ENCODE measurements at places on chromosomes 4 and X.

DNA sequence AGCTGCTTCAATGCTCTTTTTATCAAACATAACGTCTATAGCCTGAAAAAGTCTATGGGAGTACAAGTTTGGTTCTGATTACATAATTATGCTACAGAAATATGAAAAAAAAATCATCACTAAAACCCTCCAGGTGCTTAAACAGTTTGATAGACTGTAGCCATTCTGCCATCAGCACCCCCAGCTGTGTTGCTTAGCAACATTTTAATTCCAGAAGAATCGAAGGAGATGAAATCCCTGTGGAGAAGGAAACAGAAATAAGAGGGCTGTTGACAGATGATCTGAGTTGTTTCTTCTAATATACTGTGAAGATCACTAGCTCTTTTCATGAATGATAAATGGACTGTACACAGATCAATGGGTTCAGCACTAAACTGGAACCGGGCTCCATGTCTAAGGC lies 402.8 kb downstream of the AFF2 start:
- DNase-seq: no peak

DNA sequence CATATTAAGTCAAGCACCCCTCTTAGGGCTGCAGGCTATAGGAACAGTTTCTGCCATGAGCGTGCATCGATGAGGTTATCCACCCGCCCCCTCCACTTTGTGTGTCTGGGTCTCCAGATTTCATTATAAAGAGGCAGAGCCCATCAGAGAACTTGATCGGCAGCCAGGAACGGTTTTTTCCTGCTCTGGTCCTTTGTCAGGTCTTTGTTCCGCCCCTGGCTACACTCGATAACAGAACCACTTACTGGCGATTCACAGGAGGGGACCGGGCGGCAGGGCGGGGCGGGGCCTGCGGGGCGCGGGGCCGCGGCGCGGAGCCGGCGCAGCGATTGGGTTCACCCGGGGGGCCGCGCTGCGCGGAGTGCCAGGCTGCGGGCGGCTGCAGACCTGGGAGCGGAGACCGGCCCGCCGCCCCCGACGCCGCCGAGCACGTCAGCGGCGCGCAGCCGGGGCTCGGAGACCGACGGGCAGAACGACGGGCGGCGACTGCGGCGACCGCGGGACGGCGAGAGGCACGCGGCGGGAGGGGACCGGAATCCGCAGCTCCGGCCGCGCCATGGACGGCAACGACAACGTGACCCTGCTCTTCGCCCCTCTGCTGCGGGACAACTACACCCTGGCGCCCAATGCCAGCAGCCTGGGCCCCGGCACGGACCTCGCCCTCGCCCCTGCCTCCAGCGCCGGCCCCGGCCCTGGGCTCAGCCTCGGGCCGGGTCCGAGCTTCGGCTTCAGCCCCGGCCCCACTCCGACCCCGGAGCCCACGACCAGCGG lies at the start of gene SLC10A4:
TSS of gene SLC10A4 (plus strand) at position 338 of the 771 bp plus-strand sequence. CDS start at position 557, 219 bp downstream.
- DNase-seq: peak; percentile 33

DNA sequence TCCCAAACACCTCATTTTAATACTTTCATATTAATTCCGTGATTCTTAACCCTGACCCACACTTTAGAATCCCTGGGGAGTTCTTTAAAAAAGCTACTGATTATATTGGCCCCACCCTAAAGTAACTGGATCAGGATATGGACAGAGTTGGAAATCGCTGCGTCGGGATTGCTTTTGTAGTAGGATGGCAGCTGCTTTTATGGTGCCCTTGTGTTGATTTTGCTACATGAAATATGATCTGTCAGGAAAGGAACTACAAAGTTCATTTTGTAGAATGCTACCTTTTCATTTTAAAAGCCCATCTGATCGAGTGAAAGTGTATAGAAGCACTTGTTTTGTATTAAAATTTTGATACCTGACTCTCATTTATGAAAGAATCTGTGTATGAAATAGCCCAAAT lies 43.6 kb downstream of the TMEM131L start:
- DNase-seq: no peak

- DNase-seq: no peak
Observed at GRCh38 chrX:41273638-41274037, 60.3 kb upstream of the DDX3X start.

All from NCI-H2227 treated with DMSO at 0.1 percent for 48 hours (cell line).